ENCODE measurements at places on chromosomes 2 and 18. TPM values are rescaled to one million over a fixed set of nuclear protein-coding genes. Genes with fewer than 3 reads are reported as not detected.

Gene ACYP2
- 7.7 TPM for total RNA-seq

Gene CFAP65
- not detected for total RNA-seq

Gene LDLRAD4
- total RNA-seq = 5.8 TPM

Gene BMP10
- total RNA-seq = not detected

Gene ITM2C
- 148 TPM for total RNA-seq

Gene TMEM214
- 36.1 TPM for total RNA-seq

Gene SLC8A1
- 2.8 TPM for total RNA-seq

Gene TPO
- not detected for total RNA-seq

Gene NEB
- 0.68 TPM for total RNA-seq

Gene CCBE1
- 1.1 TPM for total RNA-seq

Gene RAB6C
- 0.34 TPM for total RNA-seq

Gene RESP18
- not detected for total RNA-seq

Gene HOXD4
- 13.8 TPM for total RNA-seq

Gene ANKRD30BL
- total RNA-seq = 0.14 TPM

Gene SLC16A14
- 2.8 TPM for total RNA-seq

Gene BOLL
- not detected for total RNA-seq

Gene EHD3
- 11.4 TPM for total RNA-seq

Gene CCDC178
- 0.08 TPM for total RNA-seq

Gene GDF7
- 0.04 TPM for total RNA-seq

Gene LRPPRC
- total RNA-seq = 92.8 TPM

Gene SPATA3
- not detected for total RNA-seq

Gene ID2
- total RNA-seq = 19.4 TPM

Gene NTSR2
- total RNA-seq = not detected

Gene GPR45
- total RNA-seq = not detected

Gene RIT2
- total RNA-seq = not detected

Gene LRP1B
- 0.38 TPM for total RNA-seq

Gene MAP3K20
- total RNA-seq = 18.9 TPM

Gene DUSP28
- total RNA-seq = 4.2 TPM

Gene LRRTM1
- 3.7 TPM for total RNA-seq

Gene EMILIN1
- total RNA-seq = 7.4 TPM

Gene GNLY
- total RNA-seq = not detected

Gene APCDD1
- 1.2 TPM for total RNA-seq

Gene SCTR
- total RNA-seq = not detected

Gene PTGR3
- 11.8 TPM for total RNA-seq

Gene TRIP12
- 109 TPM for total RNA-seq

Gene PRSS56
- not detected for total RNA-seq

Gene ADNP2
- total RNA-seq = 28.1 TPM

Gene ATP6V1C2
- total RNA-seq = 0.04 TPM

Gene NCKAP5
- 0.33 TPM for total RNA-seq

All from kidney epithelial cell (primary cell).